HT1080 (cell line): ENCODE measurements at places on chromosomes 3 and 15. TPM values are rescaled to one million over a fixed set of nuclear protein-coding genes. Genes with fewer than 3 reads are reported as not detected.

The IL5RA gene
- total RNA-seq: not detected in 2 replicates

The PDCD7 gene
- 15.4 and 16.4 TPM in 2 replicates for total RNA-seq

The LRRIQ4 gene
- total RNA-seq: not detected in 2 replicates

The BSN gene
- 0.07 and 0.18 TPM in 2 replicates for total RNA-seq

The TEX55 gene
- not detected in 2 replicates for total RNA-seq

The CCR1 gene
- 0.19 and 0.27 TPM in 2 replicates for total RNA-seq

The SETD2 gene
- 16.0 and 17.2 TPM in 2 replicates for total RNA-seq

The CHMP2B gene
- 13.1 and 20.4 TPM in 2 replicates for total RNA-seq

The AMT gene
- 0.58 and 1.0 TPM in 2 replicates for total RNA-seq

The ZNF280D gene
- total RNA-seq: 2.3 TPM in 2 replicates

The UBA7 gene
- 8.1 and 13.0 TPM in 2 replicates for total RNA-seq

The TMEM44 gene
- total RNA-seq: 16.9 TPM in 2 replicates

The RNF7 gene
- total RNA-seq: 89.8 and 107 TPM in 2 replicates

The IRAK2 gene
- 7.5 and 9.1 TPM in 2 replicates for total RNA-seq

The C15orf62 gene
- total RNA-seq: 0.16 and 0.27 TPM in 2 replicates

The HDC gene
- total RNA-seq: not detected in 2 replicates
